ENCODE measurements at places on chromosomes 2 and 18.

DNA sequence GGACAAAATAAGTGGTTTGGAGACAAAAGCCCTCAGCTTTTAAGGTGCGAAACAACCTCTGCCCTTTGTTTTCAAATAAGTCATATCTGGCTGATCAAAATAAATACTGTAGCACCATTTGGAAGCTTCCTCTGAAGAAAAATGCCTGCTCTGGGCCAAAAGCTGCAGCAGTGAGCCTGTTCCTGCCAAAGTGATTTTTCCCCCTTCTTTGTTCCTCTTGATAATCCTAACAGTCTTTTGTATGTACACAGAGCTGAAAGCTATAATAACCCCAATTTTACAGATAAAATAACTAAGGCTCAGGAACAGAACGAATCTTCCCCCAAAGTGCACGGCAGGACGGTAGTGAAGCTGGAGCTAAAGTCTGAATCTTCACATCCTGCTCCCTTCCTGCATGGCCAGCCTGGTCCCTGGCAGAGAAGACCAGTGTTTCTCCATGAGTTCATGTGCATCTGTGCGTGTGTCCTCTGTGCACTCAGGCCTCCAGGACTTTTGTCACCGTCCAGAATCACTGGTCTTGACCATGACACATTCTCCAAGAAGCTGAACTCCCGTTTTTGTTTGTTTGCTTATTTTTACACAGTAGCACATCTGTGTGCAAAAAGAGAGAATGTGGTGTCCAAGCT lies 2114.1 kb upstream of the PIK3C3 start:
- no peak for DNase-seq

GRCh38 chr2:118968042-118968441 lies 26.0 kb downstream of the MARCO start:
- DNase-seq: no peak

GRCh38 chr2:163138947-163139346 lies 300.4 kb upstream of the KCNH7 start:
- DNase-seq: no peak

- DNase-seq: no peak
Measured at GRCh38 chr2:34105006-34105767, 506.1 kb upstream of the FAM98A start.

DNA sequence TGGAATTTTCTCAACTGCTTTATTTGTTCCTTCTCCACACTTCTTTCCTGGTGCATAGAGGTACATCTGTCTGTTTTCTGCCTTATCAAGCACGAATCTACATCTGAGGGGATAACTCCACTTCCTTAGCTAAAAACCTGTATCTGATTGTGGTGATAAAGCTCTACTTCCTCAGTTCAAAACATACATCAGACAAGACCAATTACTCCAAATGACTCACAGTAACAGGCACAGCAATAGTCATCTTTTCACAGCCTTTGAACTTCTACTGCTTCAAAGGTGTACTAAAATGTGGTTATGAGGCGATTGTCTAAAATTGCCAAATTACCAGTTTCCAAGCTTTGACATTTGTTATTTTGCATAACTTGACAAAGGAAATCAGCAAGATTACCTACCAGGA lies 803.6 kb upstream of the ZEB2 start:
- no peak for DNase-seq

DNA sequence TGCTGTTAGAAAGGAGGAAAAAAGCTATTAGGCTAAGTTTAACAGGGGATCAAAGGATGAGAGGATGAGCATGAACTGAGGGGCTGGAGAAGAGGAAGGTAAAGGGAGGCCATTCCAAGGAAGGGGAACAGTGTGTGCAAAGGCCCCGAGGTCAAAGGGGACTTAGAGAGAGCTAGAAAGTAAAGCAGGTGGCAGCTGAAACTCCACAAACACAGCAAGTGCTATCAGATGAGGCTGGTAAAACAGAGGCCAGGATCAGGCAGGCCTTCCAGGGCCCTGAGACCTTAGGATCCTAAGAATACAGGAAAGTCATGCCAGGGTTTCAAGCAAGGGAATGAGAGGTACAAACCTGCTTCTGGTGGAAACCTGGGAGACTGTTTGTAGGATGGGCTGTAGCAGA lies 5.8 kb downstream of the HDAC4 start:
- DNase-seq: no peak

DNA sequence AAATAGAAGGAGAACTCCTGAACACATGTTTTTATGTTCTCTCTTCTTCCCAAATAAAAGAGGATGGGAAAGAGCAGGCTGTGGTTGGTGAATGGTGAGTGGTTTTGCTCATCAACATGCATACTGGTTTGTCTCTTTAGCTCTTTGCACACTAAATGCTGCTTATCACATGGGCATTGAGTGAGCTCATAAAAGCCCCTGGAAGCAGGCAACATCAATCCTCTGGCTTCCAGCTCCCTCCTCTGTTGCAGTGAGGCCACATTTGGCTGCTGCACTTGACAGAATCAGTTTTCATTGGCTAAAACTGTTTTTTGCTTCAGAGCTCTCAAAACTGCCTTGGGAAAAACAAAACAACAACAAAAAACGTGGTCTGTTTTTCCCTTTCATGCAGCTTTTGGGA lies 1308.2 kb upstream of the NRXN1 start:
- DNase-seq: no peak

DNA sequence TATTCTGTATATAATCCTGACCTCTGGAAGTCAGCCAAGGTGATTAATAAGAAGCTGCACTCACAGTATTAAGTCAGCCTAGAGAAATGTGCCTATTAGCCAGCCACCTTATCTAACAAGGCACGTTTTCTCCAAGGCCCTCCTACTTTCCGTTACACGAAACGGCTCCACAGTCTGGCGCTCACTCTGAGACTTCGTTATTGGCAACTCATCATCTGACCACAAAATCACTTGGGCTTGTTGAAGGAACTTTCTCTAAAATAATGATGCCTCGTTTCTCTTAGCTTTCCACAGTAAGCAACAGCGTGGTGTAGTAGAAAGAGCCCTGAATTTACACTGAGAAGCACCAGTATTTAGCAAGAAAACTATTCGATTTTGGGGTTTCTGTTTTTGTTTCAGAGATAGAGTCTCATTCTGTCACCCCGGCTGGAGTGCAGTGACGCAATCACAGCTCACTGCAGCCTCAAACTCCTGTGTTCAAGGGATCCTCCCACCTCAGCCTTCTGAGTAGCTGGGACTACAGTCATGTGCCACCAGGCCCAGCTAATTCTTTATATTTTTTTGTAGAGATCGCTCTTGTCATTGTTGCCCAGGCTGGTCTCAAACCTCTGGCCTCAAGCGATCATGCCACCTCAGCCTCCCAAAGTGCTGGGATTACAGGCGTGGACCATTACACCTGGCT lies 53.6 kb upstream of the SLC14A1 start:
- DNase-seq: no peak

DNA sequence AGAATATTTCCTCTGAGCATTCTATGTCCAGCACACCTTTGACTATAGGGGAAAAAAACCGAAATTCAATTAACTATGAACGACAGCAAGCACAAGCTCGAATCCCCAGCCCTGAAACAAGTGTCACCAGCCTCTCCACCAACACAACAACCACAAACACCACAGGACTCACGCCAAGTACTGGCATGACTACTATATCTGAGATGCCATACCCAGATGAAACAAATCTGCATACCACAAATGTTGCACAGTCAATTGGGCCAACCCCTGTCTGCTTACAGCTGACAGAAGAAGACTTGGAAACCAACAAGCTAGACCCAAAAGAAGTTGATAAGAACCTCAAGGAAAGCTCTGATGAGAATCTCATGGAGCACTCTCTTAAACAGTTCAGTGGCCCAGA lies 79.4 kb upstream of the FAM117B start:
- no peak for DNase-seq

- DNase-seq: no peak
Measured at GRCh38 chr2:26086155-26086637, 52.3 kb downstream of the RAB10 start.

GRCh38 chr18:25251068-25251467 lies 100.9 kb downstream of the ZNF521 start:
- no peak for DNase-seq

DNA sequence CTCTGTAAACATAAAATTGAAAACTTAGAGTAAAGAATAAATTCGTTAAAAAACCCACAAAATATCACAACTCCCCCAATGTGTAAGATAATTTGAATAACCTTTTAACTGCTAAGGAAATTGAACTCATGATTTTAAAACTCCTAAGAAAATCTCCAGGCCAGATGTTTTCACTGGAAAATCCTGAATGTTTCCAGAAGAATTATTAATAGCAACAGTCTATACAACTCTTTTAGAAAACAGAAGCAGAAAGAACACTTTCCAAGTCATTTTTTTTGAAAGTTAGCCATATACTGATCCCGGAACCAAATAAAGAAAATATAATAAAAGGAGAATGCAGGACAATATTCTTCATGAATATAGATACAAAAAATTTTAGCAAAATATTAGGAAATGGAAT lies 165.6 kb downstream of the ACOXL start:
- DNase-seq: no peak

DNA sequence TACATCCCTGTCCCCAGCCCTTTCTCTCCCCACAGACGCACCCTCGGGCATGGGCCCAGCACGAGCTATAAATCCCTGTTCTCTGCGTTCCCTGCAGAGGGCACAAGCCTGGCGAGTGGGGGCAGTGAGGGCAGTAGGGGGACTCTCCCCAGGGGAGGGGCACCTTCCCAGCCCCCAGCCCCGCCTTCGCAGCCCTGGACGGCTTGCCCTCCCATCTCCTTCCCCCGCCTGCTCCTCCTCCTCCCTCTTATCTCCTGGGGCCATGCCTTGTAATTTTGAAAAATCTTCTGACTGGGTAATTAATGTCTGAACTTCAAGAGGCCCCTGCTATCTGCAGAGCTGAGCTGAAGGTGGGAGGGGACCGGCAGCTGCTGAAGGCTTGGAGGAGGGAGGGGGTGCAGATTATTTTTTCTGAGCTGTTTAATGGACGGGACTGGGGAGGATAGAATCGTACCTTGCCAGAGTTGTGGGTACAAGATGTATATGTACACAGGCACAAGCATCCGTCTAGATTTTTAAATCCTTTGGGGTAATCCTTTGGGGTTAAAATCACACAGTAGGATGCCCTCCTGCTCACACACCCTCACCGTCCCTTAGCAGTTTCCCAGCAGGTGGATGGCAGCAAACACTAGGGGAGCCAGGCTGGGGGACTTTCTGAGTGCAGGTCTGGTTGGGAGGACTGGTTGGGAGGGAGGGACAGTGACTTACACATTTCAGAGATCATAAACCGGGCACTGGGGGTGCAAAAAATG lies 121.9 kb downstream of the SMAD7 start:
- DNase-seq: no peak

DNA sequence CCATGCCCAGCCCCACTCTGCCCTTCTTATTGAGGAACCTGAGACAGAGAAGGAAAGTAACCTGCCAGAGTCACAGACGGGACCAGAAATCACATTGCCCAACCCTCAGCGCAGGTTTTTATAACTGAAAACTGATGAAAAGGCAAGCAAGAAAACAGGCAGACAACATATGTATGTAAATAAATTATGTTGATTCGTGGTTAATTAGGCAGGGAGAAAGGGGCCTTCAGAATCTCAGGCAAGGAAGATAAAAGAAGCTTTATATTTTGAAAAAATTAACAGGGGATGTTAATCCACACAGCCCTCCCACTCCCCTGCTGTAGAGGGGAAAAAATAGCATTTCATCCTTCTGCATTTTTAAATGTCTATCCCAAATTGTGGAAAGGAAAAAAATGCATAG lies 378.5 kb downstream of the PIK3C3 start:
- DNase-seq: no peak

- DNase-seq: no peak
Measured at GRCh38 chr2:235538981-235539380, 45.1 kb downstream of the AGAP1 start.

- DNase-seq: no peak
Measured at GRCh38 chr18:36830158-36830495, 1.2 kb downstream of the KIAA1328 start.

- no peak for DNase-seq
Measured at GRCh38 chr2:174477759-174478158, 9.1 kb downstream of the GPR155 start.

DNA sequence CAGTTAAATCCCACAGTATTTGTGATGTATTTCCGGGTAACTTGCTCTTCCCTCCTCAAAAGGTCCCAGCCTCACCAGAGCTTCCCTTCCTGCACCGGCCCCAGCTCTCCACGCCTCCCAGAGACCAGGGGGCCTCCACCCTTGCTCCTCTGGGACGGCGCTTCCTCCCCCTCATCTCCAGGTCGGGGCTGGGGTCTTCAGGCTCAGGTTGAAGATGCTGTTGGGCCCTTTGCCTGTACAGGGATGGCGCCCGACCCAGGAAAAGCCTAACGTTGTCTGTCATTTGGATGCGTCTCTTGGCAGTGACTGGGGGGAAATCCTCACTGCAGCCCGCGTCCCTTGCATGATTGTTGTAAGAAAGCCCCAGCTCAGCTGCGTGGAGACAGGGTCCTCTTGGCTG lies 126.7 kb downstream of the TPO start:
- DNase-seq: no peak

DNA sequence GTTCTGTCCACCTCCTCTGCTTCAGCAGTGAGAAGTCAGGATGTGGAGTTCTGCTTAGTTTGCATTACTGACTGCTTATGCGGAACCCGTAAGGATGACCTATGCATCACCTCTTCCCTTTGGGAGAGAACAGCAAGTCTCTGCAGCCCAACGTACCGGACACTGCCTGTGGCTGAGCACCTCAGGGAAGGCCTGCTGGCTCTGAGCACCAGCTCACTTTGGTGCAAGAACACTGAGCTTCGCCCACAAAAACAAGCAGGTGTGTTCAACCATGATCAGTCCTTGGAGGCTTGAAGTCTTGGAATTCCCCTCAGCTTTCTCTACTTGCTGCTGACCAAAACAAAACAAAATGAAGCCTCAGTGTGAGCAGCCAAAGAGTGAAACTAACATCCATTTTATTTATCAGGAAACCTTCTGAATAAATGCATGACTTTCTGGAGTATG lies 52.7 kb upstream of the NCK2 start:
- no peak for DNase-seq

GRCh38 chr18:75895135-75895534 lies 467.6 kb upstream of the SMIM21 start:
- no peak for DNase-seq

DNA sequence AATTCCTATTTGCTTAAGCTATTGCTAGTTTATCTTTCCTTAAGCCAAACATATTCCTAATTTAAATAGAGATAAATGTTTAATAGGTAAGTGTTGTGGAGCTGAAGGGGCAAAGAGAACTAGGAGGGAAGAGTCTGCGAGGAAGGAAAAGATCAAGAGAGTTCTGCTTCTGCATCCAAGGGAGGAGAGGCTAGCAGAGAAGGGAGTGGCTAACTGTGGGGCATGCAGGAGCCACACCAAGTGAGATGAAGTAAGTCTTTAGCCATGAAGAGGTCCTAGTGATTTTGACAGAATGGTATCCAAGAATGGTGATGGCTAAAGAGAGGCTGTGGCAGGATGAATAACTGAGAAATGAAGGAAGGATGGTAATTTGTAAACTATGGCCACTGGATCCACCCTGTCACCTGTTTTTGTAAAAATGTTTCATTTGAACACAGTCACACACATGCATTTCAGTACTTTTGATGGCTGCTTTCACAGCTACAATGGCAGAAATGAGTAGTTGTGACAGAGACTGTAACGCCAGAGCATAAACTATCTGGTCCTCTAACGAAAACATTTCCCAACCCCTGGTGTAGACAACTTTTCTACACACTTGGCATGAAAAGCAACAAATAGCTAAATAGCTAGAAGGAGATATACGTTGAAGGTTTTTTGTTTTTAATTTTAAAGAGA lies 15.6 kb downstream of the TPGS2 start:
- DNase-seq: no peak

- no peak for DNase-seq
Measured at GRCh38 chr18:69000366-69000765, 202.5 kb downstream of the CCDC102B start.

All from stimulated activated CD4-positive, alpha-beta T cell treated with anti-CD3 and anti-CD28 coated beads, Interleukin-1b, Interleukin-23, amount 100 ng/mL, for 24 hours (primary cell).